Psoas muscle (tissue), 8 donors: ENCODE measurements at places on chromosomes 4 and X. TPM values are rescaled to one million over a fixed set of nuclear protein-coding genes. Genes with fewer than 3 reads are reported as not detected.

DNA sequence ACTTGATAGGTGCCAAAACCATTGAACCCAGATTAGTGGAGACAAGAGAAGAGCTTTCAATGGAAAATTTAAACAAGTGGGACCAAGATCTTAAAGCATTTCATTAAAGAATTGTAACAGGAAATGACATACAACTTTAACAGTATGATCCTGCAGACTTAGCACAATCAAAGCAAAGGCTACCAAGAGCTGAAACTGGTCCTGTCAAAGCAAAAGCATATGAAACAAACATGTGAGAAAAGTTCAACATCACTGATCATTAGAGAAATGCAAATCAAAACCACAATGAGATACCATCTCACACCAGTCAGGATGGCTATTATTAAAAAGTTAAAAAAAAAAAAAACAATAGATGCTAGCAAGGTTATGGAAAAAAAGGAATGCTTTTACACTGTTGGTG, 425.6 kb downstream of the IL1RAPL1 start:
- no peak for DNase-seq

The BCLAF3 gene
- polyA plus RNA-seq = 2.7 TPM

The GRIA3 gene
- 0.10 TPM for polyA plus RNA-seq

The ABLIM2 gene
- 295 TPM for polyA plus RNA-seq

The C4orf36 gene
- polyA plus RNA-seq = not detected

The CTSO gene
- polyA plus RNA-seq = 2.0 TPM

GRCh38 chr4:47510506-47511143, 25.6 kb downstream of the ATP10D start:
- no peak for DNase-seq

The SSX2 gene
- polyA plus RNA-seq = not detected

The PLXNB3 gene
- polyA plus RNA-seq = 0.31 TPM

The PPARGC1A gene
- polyA plus RNA-seq = 64.3 TPM

DNA sequence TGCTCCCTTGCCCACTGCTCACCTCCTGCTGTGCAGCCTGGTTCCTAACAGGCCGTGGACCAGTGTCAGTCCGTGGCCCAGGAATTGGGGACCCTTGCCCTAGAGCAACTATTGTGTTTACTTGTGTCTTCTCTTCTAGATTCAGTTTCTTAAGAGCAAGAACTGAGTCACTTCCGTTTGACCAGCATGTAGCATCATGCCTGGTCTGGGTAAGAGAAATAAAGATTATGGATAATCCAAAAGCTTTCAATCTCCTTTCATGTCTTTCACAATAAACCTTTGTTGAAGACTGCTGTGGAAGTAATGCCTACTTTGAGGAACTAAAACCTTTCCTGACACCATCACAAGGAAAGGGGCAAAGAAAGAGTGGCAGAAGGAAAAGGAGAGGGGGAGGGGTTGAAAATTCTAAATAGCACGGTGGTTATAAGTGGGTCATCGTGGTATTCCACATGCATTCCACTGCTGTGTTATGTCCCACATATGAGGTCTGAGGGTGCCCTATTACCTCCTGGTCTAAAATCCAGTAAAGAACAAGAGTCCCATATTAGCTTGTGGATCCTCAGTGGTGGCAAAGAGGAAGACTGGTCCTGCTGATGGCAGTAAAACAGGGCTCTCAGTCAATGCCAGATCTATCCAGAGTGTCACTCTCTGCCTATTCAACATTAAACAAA, 133.4 kb downstream of the RASL11B start:
- no peak for DNase-seq

- no peak for DNase-seq
Observed at GRCh38 chrX:17453788-17454187, 78.8 kb downstream of the NHS start.

The HTR2C gene
- polyA plus RNA-seq = not detected
